ENCODE measurements at places on chromosomes 3 and 15. TPM values are rescaled to one million over a fixed set of nuclear protein-coding genes. Genes with fewer than 3 reads are reported as not detected.

DNA sequence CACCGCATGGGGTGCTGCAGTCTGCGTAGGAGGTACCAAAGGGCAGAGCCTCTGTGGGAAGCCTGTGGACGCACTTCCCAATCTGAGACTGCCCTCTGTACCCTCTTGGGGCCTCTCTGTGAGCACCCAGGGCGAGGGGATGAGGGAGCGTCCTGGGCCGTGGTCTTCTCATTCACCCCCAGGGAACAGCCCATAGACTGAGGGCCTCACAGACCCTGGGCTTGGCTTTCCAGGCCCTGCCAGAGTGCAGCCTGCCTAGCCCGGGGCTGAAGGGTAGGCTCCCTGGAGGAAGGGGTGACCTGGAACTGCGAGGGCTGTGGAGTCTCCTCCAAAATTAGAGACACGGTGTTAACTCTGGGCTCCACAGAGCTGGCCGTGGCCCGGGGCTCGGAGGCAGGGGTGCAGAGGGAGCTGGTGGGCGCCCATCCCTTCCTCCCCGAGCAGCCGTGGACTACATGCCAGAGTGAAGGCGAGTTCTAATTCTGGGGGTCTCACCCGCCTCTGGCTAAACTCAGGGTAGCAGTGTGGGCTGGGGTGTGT lies 468 bp upstream of the SPTBN5 start:
- no peak for DNase-seq

DNA sequence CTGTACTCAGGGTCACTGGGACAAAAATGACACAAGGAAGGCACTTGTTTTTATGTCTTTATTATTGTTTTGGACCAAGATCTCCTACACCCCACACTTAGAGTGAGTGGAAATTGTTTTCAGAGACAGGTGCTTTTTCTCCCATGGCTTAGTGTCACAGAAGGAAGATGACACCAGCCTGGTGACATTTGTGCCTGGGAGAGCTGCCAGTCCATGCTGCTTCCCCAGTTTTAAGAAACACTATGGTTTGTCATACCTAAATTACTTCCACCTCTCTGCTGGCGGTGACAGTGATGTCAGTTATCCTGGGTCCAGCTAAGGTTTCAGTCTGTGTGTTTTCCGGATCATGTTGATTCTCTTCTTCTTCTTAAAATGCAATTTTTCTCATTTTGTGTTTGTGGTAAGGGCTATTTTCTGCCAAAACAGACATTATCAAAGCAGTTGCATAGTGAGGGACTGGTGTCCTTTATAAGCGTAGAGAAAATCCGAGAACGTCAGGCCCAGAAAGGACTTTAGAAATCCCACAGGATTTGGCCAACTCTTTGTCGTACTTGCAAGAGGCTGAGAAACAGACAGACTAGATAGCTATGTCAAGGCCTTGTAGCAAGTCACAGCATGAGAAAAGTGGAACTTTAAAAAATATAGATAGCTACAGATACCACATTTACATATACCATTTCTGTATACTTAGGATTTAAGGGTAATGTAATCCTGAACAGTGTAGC lies 149.5 kb downstream of the TP63 start:
- no peak for DNase-seq

DNA sequence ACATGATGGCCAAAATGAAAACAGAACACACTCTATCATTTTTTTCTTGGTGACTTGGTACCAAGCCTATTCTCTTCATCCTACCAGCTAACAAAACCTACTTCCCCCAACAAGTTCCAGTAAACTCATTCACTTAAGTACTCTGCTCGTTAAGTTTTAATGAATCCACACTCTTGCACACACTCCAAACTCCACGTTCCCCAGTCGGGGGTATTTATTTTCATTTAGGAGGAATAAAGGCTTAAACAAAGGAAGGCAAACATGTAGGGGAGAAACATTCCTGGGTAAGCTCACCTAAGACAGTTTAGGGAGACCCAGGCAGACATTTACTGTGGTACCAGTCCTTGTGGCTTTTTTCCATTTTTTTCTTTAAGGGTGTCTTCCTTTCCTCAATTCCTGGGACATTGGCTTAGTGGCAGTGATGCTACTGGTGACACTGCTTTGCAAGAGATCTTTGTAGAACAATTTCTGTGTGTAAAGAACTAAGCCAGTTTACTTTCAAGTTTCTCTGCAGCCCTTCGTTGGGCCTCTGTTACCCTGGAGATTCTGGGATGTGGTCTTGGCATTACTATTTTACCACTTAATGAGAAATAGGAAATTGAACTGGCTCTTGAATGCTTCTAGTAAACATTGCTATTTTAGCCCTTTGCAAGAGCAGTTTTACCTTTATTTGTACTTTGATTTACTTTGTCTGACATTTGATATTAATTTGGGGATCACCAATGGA lies 117.3 kb upstream of the C15orf61 start:
- DNase-seq: no peak

DNA sequence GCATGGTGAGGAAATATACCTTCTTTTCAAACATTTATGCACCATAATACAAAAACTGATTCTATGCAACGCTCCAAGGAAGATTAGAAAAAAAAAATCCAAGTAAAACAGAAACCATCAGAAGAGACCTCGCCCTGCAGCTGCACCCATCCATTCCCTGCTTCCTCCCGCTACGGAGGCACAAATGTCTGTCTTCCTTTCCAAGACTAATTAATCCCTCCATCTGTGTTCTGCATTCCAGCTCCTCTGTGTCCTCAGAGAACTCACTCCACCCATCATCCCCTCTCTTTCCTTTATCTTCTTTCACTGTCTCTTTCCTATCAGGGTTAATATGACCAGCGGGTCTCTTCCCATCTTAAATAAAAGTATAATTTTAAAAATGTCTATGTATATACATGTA lies 196.1 kb downstream of the ADAMTSL3 start:
- no peak for DNase-seq

DNA sequence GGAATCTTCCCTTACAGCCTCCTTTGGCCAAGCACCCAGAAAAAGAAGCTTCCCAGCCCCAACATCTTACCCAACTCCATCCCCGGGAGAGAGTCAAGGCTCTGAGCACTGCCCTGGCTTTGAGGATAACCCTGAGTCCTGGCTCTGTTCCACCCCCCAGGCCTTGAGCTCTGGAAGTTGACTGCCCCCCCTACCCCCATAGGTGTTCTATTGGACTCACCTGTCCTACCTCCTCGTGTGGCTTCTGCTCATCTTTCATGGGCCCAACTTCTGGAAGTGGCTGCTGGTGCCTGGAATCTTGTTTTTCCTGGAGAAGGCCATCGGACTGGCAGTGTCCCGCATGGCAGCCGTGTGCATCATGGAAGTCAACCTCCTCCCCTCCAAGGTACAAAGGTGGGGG lies 22.3 kb downstream of the NOX5 start:
- DNase-seq: no peak

DNA sequence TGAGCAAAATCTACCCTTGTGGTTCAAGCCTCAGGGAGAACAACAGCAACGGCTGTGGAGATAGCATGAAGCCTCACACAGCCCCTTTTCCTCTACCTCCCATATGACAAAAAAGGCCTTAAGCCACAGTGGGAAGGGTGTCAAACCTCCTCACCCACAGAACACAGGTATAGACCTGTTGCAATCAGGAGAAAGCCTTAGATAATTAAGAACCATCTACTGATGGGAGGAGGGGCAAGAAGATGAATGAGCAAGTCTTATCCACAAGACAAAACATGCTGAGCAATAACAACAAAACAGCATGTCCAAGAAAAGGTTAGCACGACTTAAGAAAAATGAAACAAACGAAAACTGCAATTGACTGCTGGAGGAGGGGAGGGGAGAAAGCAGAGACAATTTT lies 272.9 kb upstream of the BCHE start:
- DNase-seq: no peak

DNA sequence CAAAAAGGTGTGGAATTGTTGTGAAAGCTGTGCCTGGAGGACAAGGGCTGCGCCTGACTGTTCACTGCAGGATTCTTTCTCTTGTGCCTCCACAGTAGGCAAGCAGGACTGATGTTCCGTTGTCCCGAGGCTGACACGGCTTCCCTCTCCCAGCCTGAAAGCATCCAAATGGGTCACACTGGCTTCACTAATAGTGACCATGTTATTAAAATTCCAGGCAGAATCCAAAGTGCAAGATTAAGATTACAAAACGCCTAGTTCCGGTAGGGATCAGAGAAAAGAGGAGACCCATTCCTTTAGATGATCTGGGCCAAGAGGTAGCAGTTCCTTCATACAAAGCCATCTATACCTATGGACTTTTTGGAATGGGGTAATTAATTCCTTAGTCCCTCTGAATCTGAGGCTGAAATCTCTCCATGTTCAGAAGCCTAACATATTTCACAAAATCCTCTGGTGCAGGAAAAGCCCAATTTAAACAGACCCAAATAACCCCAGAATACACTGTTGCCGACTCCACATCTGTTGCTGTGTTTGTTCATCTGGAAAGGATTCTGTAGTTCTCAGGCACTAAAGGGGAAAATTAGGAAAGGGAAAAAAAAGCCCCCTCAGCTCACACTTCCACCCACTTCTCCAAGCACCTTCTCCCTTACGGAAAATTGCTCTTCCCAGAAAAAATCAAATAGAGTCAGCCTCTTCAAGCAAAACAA lies 145.9 kb downstream of the RORA start:
- no peak for DNase-seq

DNA sequence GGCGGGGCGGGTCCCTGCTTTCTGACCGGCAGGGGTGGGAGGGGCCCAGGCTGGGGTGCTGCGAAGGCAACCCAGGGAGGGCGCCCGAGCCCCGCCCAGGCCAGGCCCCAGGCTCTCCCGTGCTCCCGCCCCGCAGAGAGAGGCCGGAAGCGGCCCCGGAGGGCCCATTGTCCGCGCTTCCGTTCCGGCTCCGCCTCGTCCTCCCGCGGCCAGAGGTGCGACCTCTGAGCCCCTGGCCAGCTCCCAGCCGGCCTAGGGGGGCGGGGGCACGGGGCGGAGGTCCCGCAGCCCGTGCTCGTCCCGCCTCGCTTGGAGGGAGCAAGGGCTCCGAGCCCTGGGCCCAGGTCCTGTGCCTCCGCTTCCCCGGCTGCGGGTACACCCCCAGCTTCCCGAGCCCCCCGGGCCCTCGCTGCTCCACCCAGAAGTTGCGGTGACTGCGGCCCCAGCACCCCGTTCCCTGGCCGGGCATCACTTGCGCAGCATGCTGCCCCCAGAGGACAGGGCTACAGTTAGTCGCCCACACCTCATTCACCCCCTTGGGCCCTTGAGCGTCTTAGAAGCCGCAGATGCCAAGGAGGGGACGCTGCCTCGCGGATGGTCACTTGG lies 20.4 kb upstream of the PLXND1 start:
- peak; percentile 98 for DNase-seq

GRCh38 chr3:169628567-169628966 lies 34.9 kb downstream of the MECOM start:
- DNase-seq: no peak

GRCh38 chr3:52277071-52277964 lies 1.1 kb downstream of the WDR82 start:
- peak; percentile 79 for DNase-seq

- DNase-seq: no peak
Measured at GRCh38 chr3:24678421-24678865, 183.8 kb upstream of the THRB start.

- no peak for DNase-seq
Measured at GRCh38 chr3:16893618-16894200, 9.0 kb downstream of the PLCL2 start.

- no peak for DNase-seq
Measured at GRCh38 chr3:182479419-182480336, 313.6 kb upstream of the ATP11B start.

- DNase-seq: no peak
Measured at GRCh38 chr3:187074846-187075245, 64.5 kb downstream of the RPL39L start.

GRCh38 chr15:74543583-74543982 lies 2.6 kb downstream of the ARID3B start:
- no peak for DNase-seq

GRCh38 chr3:129305592-129306091 lies 27.0 kb downstream of the HMCES start:
- peak; percentile 98 for DNase-seq

DNA sequence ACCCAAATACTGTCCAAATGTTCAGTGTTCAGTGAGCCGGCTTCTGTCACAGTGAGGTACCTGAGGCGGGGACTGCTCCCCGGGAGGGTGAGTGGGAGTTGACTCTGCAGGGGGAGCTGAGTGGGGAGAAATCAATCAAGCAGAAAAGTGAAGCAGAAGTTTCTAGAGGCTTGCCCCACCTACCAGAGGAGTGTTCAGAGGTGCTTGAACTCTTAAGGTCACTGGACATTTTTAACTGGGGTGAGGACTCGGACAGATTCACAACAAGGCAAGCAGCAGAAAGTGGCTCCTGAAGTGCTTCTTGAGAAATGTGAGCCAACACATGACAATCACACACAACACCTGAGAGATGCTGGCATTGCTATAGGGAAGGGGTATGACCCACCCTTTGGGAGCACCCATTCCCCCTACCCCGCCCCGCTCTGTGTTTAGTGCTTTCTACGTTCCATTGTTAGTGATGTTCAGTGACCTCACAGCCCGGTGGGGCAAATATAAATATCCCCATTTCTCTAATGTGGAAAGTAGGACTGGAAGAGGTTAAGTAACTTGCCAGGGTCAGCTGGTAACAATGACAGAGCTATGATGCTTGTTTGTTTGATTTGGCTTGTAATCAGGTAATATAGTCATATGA lies 48.6 kb upstream of the AKAP13 start:
- DNase-seq: no peak

DNA sequence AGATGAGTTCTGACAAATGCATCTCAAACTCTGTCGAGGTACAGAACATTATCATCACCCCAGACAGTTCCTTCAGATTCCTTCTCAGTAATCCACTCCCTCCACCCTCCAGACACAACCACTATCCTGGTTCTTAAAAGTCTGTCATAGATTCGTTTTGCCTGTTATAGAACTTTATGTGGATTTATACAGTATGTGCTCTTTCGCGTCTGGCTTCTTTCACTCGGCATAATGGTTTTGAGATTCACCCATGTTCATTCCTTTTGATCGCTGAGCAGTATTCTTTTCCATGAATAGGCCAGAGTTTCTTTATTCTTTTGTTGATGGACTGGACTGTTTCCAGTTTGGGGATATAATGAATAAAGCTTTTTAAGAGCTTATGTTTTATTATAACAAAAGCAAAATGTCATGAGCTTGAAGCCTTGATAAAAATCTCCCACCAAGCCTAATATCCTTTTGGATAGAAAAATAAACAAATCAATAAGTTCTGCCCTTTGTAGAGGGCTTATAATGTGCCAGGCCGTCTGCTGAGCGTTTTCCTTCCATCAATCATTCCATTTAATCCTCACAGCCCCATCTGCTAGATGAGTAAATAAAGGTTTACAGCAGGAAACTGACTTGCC lies 21.3 kb upstream of the RFTN1 start:
- DNase-seq: no peak

DNA sequence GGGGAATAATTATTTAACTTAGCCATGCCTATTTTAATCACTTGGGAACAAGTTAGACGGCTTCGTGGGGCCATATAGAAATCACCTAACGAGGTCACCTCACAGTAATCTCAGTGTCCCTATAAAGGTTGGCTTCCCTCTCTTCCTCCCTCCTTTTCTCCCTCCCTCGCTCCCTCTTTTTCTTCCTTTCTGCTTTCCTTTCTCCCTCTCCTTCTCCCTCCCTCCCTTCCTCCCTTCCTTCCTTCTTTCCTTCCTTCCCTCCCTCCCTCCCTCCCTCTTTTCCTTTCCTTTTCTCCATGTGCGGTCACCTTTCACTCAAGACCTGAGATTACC lies 206.1 kb upstream of the DPH6 start:
- no peak for DNase-seq

Gene COL6A5
- total RNA-seq: not detected

Gene TOP2B
- total RNA-seq: 151 TPM

Gene TMEM266
- 5.4 TPM for total RNA-seq

Gene FBXL2
- total RNA-seq: 5.3 TPM

Gene TICRR
- 19.2 TPM for total RNA-seq

Gene SECISBP2L
- 19.5 TPM for total RNA-seq

Gene TMC3
- total RNA-seq: not detected

Gene FBN1
- total RNA-seq: 3.9 TPM
